ENCODE measurements at places on chromosomes 16 and 17. TPM values are rescaled to one million over a fixed set of nuclear protein-coding genes. Genes with fewer than 3 reads are reported as not detected.

IRX3 gene
- total RNA-seq, result 6.5 TPM

FBXW10 gene
- 1.1 TPM for total RNA-seq

TP53TG3F gene
- 0.15 TPM for total RNA-seq

HOXB8 gene
- 6.0 TPM for total RNA-seq

MYH8 gene
- not detected for total RNA-seq

KIAA0513 gene
- 2.4 TPM for total RNA-seq

MYO15B gene
- total RNA-seq, result 53.5 TPM

HASPIN gene
- total RNA-seq, result 12.3 TPM

KRTAP9-8 gene
- total RNA-seq, result not detected

DCXR gene
- 110 TPM for total RNA-seq

GABARAP gene
- 676 TPM for total RNA-seq

TMC7 gene
- 5.3 TPM for total RNA-seq

FAM83G gene
- total RNA-seq, result 34.4 TPM

SBK1 gene
- total RNA-seq, result 0.34 TPM

JPT2 gene
- total RNA-seq, result 167 TPM

PRR15L gene
- 3.3 TPM for total RNA-seq

SDR42E2 gene
- total RNA-seq, result not detected

GDPD1 gene
- 0.37 TPM for total RNA-seq

IFI35 gene
- 19.0 TPM for total RNA-seq

DNAAF8 gene
- total RNA-seq, result 1.4 TPM

KRTAP2-2 gene
- not detected for total RNA-seq

GAS2L2 gene
- total RNA-seq, result 0.08 TPM

GP1BA gene
- not detected for total RNA-seq

CD300E gene
- total RNA-seq, result not detected

GNAO1 gene
- 0.79 TPM for total RNA-seq

TTYH2 gene
- total RNA-seq, result 1.8 TPM

SRCIN1 gene
- 3.5 TPM for total RNA-seq

GPR139 gene
- not detected for total RNA-seq

FBXO39 gene
- total RNA-seq, result not detected

SLC13A2 gene
- 0.10 TPM for total RNA-seq

CFAP52 gene
- 0.16 TPM for total RNA-seq

RETREG3 gene
- total RNA-seq, result 26.5 TPM

CFAP97D1 gene
- 0.01 TPM for total RNA-seq

NUBP2 gene
- total RNA-seq, result 60.7 TPM

ELMO3 gene
- total RNA-seq, result 0.80 TPM

KRT40 gene
- total RNA-seq, result not detected

DHRS7C gene
- not detected for total RNA-seq

RNF135 gene
- total RNA-seq, result 25.7 TPM

CMTM2 gene
- not detected for total RNA-seq

TXNDC17 gene
- 420 TPM for total RNA-seq

ABAT gene
- 0.26 TPM for total RNA-seq

MYO18A gene
- total RNA-seq, result 19.9 TPM

GSE1 gene
- 22.7 TPM for total RNA-seq

ADAT1 gene
- 35.4 TPM for total RNA-seq

CHD9NB gene
- total RNA-seq, result 1.1 TPM

FOXL1 gene
- 2.0 TPM for total RNA-seq

SLFN13 gene
- 4.9 TPM for total RNA-seq

RASD1 gene
- 4.9 TPM for total RNA-seq

C16orf96 gene
- total RNA-seq, result 0.02 TPM

COG8 gene
- 29.0 TPM for total RNA-seq

STRADA gene
- 25.5 TPM for total RNA-seq

C16orf92 gene
- total RNA-seq, result not detected

CLEC3A gene
- total RNA-seq, result not detected

GSPT1 gene
- total RNA-seq, result 209 TPM

ZG16B gene
- 0.37 TPM for total RNA-seq

Data from A549 treated with AZD2906 at 1 μM for 4 hours (cell line).